ENCODE measurements at places on chromosomes 1 and 21.

DNA sequence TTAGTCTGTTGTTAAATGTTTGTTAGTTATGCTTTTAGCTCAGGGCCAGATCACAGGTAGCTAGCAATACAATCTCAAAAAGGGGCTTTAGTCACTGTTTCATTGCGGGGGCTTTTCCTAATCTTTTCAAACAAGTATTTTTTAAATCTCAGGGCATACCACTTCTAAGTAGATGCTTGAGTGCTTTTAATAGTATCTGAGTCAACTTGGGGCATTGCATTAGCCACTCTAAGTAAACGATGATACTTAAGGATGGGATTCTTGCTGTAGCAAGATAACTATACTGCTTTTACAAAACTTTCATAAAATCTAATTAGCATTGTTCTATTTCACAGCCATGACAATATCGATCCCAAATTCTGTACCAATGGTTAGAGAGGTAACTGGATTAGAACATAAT lies 11.6 kb downstream of the CDC42BPA start:
- no peak for DNase-seq

DNA sequence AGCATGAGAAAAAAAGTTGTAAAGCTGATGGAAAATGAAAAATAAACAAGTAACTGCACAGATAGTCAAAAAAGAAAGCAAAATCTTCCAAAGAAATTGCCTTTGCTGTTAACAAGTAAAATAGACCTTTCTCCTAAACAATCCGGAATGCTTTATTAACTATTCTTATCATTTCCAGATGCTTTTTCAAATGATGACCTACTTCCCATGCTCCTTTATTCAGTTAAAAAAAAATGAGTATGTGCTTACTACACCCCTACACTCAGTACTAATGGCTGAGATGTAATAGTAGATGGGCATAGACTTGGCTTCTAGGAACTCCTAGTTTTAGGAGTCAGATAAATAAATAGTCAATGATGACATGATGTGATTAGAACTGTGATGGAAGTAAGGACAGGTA lies 108.5 kb downstream of the NIBAN1 start:
- DNase-seq = no peak

GRCh38 chr1:14851760-14852159 lies 253.3 kb downstream of the KAZN start:
- DNase-seq = no peak

- DNase-seq = no peak
Observed at GRCh38 chr1:3718764-3719163, 33.5 kb upstream of the CCDC27 start.

DNA sequence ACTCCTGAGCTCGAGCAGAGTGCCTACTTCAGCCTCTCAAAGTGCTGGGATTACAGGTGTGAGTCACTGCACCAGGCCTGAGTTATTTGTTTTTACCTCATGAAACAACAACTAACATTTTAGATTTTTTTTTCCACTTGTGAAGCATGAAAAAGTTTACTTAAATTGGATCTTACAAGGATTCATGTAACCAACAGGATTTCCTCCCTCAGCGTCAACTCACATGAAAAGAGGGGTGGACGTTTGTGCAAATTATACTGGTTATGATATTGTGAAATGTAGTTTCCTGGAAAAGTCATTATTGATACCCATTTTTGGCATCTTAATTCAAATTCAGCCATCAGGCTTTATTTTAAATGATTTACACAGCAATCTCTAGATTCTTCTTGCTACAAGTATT lies 6.5 kb downstream of the CNST start:
- no peak for DNase-seq

DNA sequence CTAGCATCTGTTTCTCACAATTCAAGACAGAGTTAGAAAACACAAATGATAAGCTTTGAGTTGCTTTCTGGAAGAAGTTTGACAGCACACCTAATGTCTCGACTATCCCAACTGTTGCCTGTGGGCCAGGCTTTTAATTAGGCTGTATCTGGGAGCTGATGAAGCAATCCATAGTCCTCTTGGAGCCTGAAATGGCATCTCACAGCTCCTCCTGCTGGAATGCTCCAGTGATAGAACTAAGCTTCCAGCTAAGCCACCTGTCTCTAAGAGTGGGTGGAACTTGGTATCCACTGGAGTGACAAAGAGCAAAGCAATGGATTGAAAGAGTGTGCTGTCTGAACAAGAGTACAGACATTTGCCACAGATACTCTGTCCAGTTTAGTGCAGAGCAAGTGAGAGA lies 605.3 kb upstream of the NR5A2 start:
- DNase-seq = no peak

- no peak for DNase-seq
Observed at GRCh38 chr1:92877792-92878191, 46.0 kb downstream of the RPL5 start.

DNA sequence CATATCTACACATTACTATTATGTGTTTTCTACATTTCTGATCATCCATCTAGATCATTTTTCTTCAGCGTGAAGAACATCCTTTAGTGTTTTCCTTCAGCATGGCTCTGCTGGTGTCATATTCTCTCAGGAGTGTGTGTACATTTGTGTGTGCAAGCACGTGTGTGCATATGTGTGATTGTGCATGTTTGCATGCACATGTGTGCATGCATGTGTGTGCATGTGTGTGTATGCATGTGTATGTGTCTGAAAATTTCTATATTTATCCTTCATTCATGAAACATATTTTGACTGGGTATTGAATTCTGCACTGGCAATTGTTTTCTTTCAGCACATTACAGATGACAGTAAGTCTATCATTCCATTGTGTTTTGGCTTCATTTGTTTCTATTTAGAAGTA lies 74.6 kb downstream of the FHAD1 start:
- DNase-seq = no peak

- no peak for DNase-seq
Observed at GRCh38 chr1:194865383-194865782, 1679.0 kb upstream of the B3GALT2 start.

DNA sequence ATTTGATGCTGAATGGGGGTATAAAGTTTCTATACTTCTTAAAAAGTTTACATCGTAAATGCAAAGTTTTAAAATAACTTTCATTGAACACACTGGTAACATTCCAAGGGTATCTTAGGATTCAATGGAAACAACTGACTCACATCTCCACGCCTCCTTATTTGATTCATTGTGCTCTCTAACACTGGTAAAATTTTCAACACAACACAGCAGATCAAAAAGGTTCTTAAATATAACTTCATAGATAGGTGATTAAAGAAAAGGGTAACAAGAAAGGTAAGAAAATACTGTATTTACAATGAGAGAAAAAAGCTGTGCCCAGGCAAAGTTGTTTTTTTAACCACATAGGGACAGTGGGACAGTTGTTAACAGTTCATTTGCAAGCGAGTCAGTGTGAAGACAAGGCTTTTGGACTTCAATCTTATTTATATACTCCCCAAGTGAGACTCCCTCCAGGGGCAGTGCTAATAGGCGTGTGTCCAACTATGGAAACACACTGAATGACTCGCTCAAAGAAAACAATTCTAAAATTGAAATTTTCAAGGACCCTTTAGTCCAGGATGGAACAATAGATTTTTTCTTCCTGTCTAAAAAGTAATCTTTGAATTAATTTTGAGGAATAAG lies 140.5 kb downstream of the TIAM1 start:
- DNase-seq = no peak

DNA sequence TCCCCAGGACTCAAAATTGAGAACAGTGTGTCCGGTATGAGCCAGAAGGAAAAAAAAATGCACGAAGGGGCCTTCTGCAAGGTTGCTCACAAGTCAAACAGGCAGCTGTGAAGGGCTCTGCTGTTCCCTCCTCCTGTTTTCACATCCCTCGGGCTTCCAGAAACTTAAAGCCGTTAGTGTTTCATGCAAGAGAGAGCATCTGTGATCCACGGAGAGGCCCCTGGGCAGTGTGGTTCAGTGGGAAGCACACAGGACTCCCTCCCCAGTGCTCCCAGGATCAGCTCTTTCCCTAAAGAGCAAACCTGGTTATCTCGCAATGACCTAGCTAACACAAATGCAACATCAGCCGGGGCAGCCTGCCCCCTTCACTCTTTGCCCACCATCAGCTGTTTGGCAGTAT lies 2.9 kb upstream of the MATN1 start:
- DNase-seq = no peak

GRCh38 chr1:86478416-86479156 lies 9.9 kb downstream of the CLCA1 start:
- DNase-seq = no peak

GRCh38 chr1:59046730-59047157 lies 250.2 kb upstream of the FGGY start:
- peak; percentile 23 for DNase-seq

DNA sequence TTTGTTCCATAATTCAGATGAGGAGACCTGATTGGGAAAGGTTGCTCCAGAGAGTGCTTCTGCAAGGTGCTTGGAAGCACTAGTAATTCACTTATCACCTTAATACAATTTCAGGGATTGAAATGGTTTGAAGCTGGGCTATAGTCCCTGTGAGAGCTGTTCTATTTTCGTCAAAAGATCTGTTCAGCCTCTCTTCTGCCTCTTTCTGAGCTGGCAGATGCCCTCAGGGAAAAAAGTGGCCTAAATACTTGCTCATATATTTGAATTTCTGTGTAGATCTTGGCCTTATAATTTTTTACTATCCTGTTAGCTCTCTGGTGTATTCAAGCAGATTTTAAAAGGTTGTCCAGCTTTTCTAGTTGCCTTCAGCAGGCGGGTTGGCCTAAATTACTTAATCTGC lies 22.3 kb downstream of the C1orf146 start:
- no peak for DNase-seq

GRCh38 chr1:204258213-204259115 lies 44.7 kb upstream of the GOLT1A start:
- DNase-seq = peak; percentile 23

- DNase-seq = no peak
Observed at GRCh38 chr1:155759966-155760630, 71.2 kb downstream of the DAP3 start.

- DNase-seq = no peak
Observed at GRCh38 chr1:39900662-39901463, 854 bp downstream of the MYCL start.

GRCh38 chr1:237932816-237933215 lies 42.1 kb upstream of the ZP4 start:
- no peak for DNase-seq

DNA sequence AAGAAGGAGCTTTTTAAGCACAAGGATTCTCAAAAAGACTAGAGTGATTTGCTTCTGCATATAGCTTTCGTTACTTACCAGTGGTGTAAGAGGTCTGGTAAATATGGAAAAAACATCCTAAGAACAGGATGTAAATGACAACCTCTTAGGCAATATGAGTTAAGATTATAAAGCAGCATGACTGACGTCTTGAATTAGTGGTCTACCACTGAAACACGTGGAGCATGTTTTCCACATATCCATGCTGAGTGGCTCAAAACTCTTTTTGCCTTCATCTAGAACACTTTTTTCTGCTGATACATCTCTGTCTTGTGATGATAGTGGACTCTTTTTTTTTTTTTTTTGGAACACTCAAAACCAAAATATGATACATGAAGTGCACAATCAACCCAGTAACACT lies 44.6 kb downstream of the RCAN1 start:
- DNase-seq = no peak

GRCh38 chr1:106564192-106564591 lies 492.3 kb upstream of the PRMT6 start:
- no peak for DNase-seq

DNA sequence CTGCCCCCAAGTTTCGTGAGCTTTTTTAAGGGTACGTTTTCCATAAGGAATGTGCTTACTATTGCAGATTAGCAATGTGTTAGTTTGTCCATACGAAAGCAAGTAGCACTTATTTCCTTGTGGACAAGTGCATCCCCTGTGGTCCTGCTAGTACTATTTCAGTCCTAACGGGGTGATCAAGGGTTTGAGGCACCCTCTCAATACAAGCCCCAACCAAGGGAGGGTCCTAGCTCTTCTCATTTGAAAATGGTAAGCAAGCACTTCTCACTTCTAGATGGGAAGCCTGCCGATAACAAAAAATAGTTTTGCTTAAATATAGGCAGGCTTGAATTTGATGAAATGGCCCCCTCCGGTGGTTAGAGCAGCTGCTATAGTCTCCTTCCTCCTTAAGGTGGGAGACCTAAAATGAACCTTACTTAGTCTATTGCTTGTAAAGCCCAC lies 64.0 kb upstream of the HMCN1 start:
- no peak for DNase-seq

DNA sequence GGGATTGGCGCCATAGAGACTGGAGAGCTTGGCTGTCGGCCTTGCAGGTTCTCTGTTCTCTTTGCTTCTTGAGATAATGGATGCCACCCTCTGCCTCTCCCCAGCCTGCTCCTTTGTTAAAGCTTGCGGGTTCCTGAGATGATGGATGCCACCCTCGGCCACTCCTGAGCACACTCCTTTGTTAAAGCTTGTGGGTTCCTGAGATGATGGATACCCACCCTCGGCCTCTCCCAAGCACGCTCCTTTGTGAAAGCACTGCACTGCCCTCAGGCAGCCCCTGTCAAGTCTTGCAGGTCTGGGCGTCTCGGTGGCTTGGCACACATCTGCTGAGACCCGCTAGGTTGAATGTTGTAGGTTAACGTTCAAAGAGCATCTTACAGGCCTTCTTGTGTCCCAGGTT lies 76.5 kb downstream of the SCCPDH start:
- no peak for DNase-seq

GRCh38 chr1:11961230-11961629 lies 19.0 kb upstream of the MFN2 start:
- DNase-seq = no peak

- no peak for DNase-seq
Observed at GRCh38 chr1:157624471-157624870, 26.6 kb upstream of the FCRL4 start.

DNA sequence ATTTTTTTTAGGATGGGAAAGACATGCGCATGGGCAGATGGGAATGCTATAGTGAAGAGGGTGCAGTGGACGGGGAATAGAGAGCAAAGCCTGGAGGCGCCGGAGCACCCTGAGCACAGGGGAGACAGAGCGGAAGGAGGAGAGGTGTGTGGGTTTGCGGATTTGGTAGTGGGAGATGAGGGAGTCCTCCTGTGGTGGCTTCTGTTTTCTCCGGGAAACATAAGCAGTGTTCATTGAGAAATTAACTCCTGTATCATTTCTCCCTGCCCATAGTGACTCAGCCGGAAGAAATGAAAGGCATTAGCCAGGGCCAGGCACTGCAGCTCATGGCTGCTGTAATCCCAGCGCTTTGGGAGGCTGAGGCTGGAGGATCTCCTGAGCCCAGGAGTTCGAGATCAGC lies 4.7 kb upstream of the PTPRF start:
- DNase-seq = no peak

DNA sequence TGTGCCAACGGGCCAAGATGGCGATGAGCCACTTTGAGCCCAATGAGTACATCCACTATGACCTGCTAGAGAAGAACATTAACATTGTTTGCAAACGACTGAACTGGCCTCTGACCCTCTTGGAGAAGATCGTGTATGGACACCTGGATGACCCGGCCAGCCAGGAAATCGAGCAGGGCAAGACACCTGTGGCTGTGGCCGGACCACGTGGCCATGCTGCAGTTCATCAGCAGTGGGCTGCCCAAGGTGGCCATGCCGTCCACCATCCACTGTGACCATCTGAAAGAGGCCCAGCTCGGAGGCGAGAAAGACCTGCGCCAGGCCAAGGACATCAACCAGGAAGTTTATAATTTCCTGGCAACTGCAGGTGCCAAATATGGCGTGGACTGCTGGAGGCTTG lies 32.2 kb upstream of the GPR137B start:
- no peak for DNase-seq

GRCh38 chr1:77557053-77557452 lies 125.4 kb downstream of the ZZZ3 start:
- no peak for DNase-seq

- no peak for DNase-seq
Observed at GRCh38 chr1:87144316-87144895, 184.3 kb upstream of the LMO4 start.

All from activated T-cell treated with anti-CD3 and anti-CD28 coated beads for 48 hours (primary cell).